ENCODE measurements at places on chromosomes 3 and 15.

DNA sequence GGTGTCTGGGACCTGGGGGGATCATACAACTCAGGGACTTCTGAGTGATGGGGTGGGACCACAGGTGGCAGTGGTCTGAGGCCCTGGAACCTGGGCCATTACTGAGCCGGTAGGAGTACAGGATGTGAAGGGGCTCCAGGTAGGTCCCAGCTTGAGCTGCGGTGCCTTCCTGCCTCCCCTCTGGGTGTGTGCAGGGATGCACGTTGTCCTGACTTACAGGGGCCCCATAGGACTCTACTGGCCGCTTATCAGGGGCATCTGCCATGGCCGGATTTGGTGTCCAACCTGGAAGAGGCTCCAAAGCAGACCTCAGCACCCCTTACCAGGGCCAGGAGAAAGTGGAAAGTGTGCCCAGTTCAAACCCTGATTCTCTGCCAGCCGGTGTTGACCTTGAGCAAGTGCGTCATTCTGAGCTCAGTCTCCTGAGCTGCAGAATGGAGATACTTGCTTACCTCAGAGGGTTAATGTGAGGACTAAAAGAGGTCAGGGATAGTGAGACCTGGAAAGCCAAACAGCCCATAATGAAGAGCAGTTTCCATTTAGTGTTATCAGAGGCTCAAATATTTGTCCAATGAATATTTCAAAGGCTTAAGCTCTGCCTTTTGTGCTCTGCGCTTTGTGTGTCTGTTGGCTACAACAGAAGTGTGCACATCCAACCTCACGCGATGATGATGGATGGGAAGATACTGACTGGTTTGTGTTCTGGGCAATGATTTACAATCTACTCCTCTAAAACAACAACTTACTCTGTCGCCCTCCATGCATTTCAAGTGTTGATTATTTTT lies 35.4 kb upstream of the ESYT3 start:
- DNase-seq, result no peak

DNA sequence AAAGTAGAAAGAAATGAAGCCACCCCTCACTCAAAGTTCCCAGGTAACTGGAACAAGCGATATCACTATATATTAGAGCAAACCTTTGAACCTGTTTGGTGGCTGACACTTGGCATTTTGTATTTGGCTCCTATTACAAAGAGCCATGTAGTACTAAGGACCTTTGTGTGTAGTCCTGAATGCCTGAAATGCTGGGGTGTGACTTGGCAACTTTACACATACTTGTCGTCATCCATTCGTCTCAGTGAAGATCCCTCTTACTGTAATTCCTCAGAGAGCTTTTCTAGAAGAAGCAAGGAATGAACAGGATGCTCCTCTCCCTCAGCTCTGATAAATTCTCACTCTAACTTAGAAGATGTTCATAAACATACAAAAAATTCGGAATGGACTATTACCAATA lies 216.1 kb upstream of the CDIN1 start:
- peak; percentile 42 for DNase-seq

DNA sequence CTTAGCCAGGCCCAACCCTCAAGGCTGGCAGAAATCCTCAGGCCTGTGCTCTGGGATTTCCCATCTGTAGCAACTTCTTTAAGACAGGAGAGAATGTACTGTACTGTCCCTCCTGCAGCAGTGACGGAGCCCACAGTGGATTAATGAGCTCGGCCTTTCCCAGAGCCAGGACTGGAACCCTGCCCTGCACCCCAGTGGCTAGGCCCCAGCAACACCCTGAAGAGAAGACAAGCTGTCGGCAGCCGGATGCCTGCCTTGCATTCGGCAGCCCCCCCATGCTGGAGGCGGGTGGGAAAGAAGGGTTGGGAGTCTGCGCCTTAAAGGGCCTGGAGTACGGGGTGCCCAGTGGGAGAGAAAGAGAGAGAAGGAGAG lies 32.0 kb downstream of the KLHL25 start:
- DNase-seq, result no peak

- peak; percentile 68 for DNase-seq
Measured at GRCh38 chr3:59467476-59467875, 417.7 kb upstream of the CFAP20DC start.

GRCh38 chr15:68262514-68263356 lies 14.8 kb upstream of the FEM1B start:
- no peak for DNase-seq

DNA sequence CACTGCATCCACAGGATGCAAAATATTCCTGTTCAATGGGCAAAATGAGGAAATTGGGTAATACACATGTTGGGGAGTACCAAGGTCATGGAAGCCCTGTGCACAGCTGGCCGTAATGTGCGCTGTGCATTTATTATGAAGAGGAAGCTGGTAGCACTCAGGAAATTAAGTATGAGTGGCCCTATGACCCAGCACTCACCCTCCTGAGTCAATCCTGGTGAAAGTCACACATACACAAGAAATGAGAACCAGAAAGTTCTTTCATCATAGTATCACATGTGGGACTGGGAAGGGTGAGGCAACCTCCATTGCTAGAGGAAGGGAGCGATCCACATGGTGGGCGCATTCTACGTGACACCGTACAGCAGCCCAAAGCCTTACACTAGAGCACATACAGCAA lies 11.4 kb upstream of the PRR20G start:
- no peak for DNase-seq

DNA sequence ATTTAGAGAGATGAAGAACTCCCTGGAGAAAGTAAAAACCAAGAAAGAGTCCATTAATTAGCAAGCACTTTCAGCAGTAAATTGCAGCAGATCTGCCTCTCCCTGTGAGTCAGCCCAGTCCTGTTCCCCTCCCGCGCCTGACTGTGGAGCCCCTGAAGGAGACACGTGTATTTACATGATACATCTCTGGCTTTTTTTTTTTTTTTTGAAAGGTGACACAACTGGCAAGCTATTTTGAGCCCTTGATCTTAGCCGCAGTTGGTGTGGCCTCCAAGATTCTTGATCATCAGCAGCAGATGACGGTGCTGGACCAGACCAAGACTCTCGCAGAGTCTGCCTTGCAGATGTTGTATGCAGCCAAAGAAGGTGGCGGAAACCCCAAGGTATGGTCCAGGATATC lies 271.8 kb upstream of the TPM1 start:
- DNase-seq, result no peak

DNA sequence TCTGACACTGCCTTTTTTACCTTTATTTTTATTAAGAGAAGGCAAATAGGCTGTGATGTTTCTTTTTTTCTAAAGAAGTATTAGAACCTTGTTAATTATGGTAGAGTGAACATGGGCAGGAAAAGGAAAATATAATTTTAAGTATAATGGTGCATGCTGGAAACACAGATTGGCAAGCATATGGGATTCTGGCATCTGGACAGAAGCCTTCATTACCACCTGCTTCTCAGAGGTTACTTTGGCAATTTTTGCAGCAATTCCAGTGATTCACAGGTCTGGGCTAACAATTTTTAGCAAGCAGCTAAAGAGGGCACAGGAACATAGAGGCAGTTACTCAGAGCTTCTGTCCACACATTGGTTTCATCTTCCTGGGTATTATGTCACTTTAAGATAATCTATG lies 258.3 kb downstream of the DIPK2A start:
- no peak for DNase-seq

DNA sequence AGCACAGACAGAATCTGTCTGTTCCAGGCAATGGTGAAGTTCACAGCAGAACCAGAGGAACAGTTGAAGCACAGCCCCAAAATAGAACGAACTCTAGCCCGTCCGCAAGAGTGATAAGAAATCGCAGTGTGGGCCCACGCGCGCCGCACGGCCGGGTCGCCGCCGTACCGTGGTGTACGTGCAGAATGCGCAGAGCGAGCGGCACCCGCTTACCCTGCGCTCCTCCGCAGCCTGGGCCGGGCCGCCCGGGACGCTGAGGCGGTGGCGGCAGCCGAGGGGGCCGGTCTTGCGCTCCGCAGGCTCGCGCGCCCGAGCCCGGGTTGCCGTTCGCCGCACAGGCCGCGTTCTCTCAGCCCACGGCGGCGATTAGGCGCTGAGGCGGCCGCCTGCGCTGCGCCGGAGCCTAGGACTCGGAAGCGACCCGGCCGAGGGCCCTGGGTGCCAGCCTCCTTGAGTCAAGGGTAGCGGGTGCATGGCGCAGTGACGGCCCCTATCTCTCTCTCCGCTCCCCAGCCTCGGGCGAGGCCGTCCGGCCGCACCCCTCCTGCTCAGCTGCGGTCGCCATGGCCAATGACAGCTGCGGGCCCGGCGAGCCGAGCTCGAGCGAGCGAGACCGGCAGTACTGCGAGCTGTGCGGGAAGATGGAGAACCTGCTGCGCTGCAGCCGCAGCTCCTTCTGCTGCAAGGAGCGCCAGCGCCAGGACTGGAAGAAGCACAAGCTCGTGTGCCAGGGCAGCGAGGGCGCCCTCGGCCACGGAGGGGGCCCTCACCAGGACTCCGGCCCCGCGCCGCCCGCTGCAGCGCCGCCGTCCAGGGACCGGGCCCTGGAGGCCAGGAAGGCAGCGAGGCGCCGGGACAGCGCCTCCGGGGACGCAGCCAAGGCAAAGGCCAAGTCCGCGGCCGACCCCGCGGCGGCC lies 20.5 kb downstream of the WDR73 start:
- peak; percentile 90 for DNase-seq
